ENCODE measurements at places on chromosomes 12 and 14.

DNA sequence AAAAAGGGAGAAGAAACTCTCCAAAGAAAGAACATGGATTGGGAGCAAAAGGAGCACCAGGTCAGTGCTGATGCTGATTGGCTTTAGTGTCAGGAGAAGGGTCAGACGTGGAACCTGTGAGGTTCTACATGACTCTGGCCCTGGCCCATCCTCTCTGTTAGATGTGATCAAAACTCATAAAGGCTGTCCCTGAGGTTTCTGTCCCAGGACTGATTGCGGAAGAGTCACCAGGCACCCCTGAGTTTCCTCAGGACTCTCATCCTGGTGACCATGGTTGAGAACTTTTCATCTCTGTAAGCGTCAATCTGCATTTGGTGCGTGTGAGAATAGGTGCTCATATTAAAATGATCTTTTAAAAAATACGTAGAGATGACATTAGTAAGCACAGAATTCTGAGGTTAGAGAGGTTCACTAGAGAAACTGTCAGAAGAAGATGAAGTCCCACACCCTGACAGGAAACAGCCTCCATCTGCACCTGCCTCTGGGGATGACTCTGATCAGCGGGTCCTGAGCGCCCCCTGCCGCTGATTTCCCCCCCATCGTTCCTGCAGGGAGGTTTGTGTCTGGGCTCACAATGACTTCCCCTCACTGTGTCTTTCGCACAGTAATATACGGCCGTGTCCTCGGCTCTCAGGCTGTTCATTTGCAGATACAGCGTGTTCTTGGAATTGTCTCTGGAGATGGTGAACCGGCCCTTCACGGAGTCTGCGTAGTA, 741.8 kb downstream of the TMEM121 start:
- no peak for DNase-seq

GRCh38 chr14:61140872-61141271, 140.3 kb downstream of the TMEM30B start:
- no peak for DNase-seq

DNA sequence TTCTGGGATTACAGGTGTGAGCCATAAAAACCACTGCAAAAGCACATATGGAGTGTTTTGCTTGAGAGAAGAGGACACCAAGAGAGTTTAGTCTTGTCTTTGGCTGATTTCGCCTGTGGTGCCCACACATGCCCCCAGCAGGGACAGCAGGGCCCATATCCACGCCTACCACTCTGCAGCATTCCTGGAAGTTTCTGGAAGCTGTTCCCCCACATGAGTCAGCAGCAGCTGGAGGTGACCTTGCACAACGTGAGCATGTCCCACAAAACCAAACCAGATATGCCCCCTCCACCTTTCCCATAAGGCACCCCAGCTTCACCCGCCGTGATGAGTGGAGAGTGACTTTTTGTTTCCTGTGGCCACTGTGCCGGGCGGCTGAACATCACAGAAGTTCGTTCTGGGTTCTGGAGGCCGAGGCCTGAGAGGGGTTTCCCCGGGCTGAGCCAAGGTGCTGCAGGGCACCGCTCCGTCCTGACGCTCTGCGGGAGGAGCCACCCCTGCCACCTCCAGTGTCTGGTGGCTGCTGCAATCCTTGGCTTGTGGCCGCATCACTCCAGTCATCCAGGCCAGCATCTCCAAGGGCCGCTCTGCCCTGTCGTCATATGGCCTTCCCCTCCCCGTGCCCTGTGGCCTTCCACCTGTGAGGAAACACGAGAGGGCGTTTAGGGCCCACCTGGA, 4.7 kb downstream of the ASPG start:
- no peak for DNase-seq

- DNase-seq = no peak
Observed at GRCh38 chr14:88303041-88303440, 20.0 kb downstream of the KCNK10 start.

DNA sequence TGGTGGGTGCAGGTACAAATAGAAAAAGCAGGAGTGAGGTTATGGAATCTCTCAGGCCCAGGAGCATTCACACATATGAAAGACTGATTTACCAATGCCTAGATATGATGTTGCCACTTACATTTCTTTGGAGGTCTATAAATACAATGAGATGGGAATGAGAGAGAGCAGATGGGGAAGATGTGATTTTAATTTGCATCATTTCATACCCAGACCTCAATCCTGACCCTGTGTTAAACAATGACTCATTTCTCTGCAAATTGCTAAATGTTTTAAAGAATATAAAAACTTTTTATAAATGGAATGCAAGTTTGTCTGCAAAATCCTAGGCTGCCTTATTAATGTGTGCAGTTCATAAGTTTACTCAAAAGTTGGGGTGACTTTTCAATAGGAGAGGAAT, 38.6 kb upstream of the GNG2 start:
- no peak for DNase-seq

DNA sequence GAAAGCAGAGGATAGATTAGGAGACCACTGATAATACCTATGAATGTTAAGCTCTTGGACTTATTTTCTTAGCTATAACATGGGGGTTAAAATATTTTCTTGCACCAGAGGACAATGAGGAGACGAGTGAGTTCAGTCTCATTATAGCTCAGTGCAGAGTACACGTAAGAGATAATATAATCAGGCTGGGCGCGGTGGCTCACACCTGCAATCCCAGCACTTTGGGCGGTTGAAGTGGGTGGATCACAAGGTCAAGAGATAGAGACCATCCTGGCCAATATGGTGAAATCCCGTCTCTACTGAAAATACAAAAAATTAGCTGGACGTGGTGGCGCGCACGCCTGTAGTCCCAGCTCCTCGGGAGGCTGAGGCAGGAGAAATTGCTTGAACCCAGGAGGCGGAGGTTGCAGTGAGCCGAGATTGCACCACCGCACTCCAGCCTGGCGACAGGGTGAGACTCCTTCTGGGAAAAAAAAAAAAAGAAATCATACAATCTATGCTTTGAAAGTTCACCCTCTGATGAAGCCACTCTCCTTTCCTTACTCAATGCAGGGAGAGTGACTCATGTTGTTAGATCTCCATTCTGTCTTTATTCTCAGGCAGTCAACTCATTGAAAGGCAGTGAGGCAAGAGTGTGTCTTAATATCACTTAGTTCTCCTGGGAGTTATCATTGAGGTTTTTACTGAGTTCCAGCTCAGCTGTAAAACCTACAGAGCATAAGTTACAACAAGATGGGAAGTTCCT, 134.2 kb downstream of the SYNE2 start:
- DNase-seq = no peak

- no peak for DNase-seq
Observed at GRCh38 chr12:96248136-96248931, 54.2 kb downstream of the ELK3 start.

GRCh38 chr14:80211153-80212022, at the start of gene DIO2:
Gene DIO2, minus strand, starts transcription at chr14:80211504. Its CDS starts 32 bp downstream, at chr14:80211472.
- DNase-seq = no peak

DNA sequence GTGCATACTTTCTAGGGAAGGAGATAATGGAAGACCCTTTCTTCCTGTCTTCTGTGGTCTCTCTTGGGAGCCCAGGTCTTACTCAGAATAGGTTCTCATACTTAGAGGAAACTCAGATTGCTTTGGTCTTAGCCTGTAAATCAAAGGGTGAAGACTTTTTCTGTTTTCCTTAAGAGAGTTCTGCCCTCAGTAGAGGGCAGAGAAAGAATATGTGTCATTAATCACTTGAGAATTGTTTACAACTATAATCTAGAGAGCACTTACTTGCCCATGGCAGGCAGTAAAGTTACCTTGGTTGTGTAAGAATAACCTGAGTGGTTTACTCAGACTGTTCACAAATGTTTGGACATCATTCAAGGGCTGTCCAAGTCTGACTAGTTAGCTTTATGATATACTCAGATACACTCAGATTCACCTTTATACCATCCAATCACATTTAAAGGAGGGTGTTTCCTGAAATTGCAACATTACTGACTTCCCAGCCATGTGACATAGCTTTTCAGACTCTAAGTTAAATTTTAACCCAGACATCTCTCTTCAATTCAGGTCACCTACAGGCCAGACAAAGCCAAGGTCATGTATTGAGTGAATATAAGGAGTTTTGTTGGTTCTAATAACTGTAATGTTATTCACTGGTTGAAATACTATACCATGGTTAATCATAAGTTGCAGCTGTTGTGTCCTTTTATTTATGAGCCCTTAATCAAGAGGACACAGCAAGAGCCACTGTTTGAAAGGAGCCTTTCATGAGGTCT, 372.2 kb downstream of the RAD51B start:
- DNase-seq = no peak

- no peak for DNase-seq
Observed at GRCh38 chr12:50338920-50339645, 55.8 kb upstream of the LIMA1 start.

DNA sequence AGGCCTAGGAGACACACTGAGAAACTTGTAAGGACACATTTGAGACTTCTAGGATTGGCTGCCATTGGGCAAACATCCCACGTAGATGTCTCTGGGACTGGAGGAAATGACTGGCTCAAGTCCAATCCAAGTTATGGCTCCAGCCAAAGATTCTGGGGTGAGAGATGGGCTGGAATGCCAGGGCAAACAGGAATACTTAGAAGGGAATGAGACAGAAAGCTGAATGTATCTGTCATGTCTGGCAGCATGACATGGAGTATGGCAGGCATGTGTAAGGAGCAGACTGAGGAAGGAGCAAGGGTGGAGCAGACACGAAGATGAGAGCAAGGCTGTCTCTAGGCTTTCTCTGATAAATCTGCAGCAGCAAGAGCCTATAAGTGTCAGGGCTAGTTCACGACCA, 209.2 kb downstream of the PHLDA1 start:
- no peak for DNase-seq

DNA sequence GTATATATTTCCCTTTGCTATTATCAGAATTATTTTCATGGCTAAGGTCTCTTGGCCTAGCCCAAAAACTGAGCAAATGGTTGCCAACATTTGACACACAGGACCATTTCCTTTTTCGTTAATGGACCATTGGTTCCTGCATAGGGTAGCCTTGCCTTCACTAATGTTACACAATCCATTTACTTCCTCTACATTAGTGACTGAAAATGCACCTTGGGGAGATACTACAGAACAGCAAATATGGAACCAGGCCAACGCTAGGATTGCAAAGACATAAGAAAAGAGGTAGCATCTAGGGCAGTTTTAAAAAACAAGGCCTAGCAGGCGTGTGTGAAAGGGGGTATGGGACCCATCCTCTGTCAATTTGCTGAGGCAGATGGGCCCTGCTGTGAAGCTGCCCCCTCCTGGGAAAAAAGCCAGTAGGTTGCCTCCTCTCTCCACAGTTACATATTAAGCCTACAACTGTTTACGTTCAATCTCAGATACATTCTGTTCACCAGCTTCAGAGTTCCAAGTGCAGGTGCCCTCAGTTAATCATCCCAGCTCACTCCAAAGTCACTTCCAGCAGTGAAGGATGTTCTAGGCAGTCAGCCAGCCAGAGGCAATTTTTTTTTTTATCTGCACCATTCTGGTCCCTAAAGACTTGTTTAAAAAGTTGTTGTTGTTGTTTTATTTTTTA, 15.0 kb downstream of the AQP6 start:
- DNase-seq = no peak

- DNase-seq = no peak
Observed at GRCh38 chr12:64890873-64891468, 66.5 kb downstream of the TBC1D30 start.

DNA sequence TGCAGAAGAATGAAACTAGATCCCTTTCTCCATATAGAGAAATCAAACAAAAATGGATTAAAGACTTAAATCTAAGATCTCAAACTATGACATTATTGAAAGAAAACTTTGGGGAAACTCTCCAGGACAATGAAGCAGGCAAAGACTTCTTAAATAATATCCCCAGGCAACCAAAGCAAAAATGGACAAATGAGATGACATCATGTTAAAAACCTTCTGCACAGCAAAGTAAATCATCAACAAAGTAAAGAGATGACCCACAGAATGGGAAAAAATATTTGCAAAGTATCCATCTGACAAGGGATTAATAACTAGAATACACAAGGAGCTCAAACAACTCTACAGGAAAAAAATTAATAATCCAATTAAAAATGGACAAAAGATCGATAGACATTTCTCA, 101.0 kb downstream of the RALGAPA1 start:
- DNase-seq = no peak

GRCh38 chr12:100741084-100741711, 53.4 kb upstream of the ANO4 start:
- no peak for DNase-seq

- DNase-seq = no peak
Observed at GRCh38 chr12:95497031-95497430, 23.1 kb downstream of the METAP2 start.

GRCh38 chr14:72332871-72333270, 400.6 kb downstream of the RGS6 start:
- no peak for DNase-seq

DNA sequence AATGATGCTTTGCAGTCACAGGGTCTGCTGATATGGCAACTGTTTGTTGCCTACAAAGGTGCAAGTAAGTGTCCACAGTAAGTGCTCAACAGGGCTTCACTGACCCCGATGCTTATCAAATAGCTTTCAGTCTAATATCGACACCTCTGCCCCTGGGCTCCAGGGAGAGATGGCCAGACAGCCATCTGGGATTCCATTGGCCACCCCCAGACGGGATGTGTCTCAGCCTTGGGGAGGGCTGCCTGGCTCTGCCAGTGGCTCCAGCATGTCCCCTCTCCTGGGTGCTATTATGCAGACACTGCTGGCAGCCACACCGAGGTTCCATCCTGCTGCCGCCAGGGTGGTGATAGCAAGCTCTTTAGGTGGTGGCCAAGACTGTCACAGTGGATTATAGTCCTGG, 57.4 kb downstream of the DGLUCY start:
- no peak for DNase-seq

DNA sequence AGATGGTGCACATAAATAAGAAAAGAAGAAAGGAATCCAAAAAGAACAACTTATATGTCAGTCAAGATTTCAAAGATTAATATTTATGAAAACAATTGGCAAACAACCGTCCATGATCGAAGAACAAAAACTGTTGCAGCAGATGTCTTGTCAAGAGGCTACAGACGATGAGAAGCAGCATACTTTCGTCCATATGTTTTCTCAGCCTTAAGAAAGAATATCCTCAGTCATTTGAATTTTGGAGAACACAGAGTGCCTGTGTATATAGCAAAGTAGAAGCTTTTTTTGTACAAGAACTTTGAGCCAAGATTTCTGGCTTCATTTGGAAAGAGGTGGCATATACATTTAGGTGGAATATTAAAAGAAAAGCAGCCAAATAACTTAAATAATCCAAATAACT, 297.2 kb downstream of the ITPR2 start:
- DNase-seq = no peak

- DNase-seq = no peak
Observed at GRCh38 chr14:56199095-56199981, 81.1 kb downstream of the PELI2 start.
